COR-L47 (cell line): ENCODE measurements at places on chromosomes 7 and 10.

DNA sequence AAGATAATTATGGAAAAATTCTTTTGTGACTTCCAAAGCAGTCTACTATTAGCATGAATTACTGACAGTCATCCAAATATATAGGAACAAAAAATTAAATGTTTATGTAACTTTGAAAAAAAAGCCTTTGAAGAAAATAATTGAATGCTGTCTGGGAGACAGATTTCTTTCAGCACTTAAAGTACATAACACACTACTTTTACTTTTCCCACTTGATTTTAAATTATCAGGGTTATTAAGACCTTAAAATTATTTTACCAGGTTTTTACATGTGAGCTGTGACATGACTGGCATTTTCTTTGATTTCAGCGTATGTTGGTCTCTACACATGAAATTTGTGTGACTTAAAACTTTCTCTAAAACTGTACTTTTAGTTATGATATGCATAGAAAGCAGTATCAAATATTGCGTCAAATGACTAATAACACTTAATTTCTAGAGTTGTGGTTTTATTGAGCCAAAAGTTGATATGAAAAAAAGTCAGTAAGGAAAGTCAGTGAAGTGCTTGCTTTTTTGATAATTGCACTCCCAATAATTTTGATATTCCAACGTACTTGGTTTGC is 3.1 kb downstream of the PTEN start:
- DNase-seq = no peak

GRCh38 chr7:105661625-105662024 is 80.3 kb upstream of the EFCAB10 start:
- no peak for DNase-seq

DNA sequence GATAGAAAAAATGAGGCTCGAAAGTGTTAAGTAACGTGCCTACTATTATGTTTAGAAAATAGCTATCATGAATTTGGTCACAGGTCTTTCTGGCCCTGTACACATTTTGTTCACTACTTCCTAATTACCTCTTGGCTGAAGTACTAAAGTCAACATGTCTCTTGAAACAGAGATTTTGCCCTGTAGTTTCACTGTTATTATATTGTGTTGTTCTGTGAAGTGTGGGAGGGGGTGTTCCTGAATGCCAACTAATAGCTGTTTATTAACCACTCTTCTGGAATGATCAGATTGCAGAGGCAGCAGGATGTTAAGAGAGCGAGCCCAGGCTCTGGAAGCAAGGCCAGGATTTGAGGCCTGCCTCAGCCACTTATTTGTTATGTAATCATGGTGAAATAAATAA is 72.1 kb downstream of the RNF133 start:
- DNase-seq = peak; percentile 56

- no peak for DNase-seq
Measured at GRCh38 chr10:4003348-4003973, 218.5 kb upstream of the KLF6 start.

DNA sequence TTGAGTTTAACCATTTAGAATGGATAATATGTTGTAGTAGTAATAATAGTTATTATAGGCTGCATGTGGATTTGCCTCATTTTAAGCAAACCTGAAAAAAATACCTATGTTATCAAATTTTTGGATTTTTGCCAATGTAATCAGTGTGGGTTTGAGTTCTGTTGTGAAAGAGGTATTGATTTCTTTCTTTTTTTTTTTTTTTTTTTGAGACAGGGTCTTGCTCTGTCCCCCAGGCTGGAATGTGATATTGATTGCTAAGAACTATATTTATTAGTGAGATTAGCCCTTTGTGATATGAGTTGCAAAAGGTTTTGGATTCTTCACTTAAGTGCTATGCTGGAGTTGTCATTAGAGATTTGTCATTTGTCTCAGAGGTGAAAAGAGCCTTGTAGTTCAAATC is 124.4 kb downstream of the ST7 start:
- peak; percentile 27 for DNase-seq

DNA sequence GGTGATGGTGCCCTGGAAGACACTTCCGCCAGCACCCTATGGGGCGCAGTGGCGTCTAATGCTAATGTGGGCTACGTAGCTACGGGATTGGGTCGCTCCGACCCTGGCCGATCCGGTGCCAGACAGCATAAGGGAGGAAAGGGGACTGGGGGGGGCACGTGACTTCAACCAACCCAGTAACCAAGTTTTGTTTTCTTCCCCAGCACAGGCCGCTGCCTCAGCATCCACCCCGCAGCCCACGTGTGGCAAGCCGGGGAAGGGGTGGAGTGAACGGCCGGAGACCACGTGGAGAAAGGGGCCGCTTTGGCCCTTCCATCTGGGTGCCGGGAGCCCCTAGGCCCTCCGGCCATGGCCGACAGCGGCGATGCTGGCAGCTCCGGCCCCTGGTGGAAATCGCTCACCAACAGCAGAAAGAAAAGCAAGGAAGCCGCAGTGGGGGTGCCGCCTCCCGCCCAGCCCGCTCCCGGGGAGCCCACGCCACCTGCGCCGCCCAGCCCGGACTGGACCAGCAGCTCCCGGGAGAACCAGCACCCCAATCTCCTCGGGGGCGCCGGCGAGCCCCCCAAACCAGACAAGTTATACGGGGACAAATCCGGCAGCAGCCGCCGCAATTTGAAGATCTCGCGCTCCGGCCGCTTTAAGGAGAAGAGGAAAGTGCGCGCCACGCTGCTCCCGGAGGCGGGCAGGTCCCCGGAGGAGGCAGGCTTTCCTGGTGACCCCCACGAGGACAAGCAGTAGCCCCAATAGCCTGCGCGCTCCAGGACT is 2.5 kb downstream of the PRR15 start:
- no peak for DNase-seq

GRCh38 chr10:87740254-87740655 is 77.8 kb downstream of the ATAD1 start:
- DNase-seq = no peak

- DNase-seq = no peak
Measured at GRCh38 chr10:3911713-3912442, 126.9 kb upstream of the KLF6 start.

- no peak for DNase-seq
Measured at GRCh38 chr7:50656141-50656895, 91.1 kb upstream of the DDC start.

GRCh38 chr7:123769371-123769770 is 20.6 kb upstream of the WASL start:
- DNase-seq = no peak

- DNase-seq = no peak
Measured at GRCh38 chr10:130924138-130924819, 387.2 kb downstream of the TCERG1L start.

DNA sequence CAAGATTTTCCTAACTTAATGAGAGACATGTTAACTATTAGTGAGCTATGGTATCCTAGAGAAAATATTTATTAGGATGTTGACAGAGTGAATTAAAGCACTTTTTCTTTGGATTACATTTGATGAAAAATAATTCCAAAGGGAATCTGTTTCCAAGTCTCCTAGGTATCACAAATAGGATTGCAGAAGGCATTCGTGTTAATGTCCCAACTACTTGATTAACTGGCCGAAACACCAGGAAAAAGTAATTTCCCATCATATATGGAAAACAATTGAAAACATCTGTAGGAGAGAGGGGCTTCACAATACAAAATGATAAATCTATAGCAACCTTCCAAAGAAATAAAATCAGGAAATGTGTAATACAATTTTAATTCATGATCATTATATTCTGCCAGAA is 406.7 kb downstream of the PARD3 start:
- DNase-seq = no peak

DNA sequence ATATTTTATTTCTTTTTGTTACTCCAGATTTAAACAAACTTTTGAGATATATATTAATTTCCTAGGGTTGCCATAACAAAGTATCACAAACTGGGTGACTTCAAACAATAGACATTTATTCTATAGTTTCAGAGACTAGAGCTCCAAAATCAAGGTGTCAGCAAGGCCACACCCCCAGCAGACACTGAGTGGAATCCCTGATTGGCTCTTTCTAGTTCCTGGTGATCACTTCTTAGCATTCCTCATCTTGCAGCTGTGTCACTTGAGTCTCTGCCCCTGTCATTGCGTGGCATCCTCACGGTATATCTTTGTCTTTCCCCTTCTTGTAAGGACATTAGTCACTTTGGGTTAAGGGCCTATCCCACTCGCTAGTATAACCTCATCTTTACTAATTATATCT is 7.6 kb upstream of the SLC26A3 start:
- no peak for DNase-seq

GRCh38 chr7:111363099-111363498 is 199.2 kb downstream of the IMMP2L start:
- no peak for DNase-seq

DNA sequence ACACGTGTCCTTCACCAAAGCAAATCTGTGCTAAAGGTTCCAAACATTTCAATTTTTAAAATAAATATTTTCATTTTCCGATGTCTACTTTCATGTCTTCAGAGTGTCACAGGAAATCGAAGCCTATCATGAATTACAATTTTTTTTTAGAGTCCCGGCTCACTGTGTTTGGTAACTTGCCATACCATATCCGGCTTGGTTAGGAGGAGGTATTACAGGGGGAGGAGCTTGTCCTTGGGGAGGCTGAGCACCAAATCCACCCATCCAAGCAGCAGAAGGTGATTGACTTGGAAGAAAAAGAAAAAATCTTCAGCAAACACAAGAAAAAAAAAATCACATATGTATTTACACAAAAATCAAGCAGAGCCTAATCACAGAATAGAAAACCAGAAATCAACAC is 21.3 kb downstream of the TIAL1 start:
- no peak for DNase-seq

DNA sequence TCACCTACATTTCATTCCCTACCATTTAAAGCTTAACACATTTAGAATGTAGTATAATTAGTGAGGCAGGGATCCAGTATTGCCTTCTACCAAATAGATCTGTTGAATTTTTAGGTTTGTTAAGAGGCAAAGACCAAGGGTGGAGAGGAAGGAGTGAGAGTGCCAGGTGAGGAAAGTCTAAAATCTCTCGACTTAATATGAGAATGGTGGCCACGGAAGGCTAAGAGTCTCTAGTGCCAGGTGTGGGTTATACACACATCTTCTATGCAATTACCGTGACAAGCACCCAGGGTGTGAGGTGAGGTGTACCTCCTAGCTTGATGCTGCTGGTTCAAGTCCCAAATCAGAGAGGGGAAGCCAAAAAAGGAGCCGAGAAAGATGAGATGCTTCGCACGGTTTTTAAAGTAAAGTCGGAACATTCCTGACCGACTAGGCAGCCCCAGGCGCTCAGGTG is 439 bp downstream of the IQUB start:
- DNase-seq = no peak

DNA sequence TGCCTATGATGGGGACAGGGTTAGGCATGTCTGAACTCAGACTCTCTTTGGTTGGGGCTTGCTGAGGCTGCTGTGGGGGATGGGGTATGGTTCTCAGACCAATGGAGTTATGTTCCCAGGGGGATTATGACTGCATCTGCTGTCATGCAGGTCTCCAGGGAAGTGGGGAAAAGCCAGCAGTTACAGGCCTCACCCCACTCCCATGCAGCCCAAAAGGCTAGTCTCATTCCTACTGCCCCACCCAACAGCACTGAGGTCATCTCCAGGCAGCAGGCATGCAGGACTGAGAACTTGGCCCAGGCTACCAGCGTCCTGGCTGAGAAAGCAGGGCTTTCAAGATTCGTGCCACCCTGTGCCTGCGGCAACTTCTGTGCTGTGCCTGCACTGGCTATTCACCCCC is 373.3 kb downstream of the HTR7 start:
- no peak for DNase-seq

DNA sequence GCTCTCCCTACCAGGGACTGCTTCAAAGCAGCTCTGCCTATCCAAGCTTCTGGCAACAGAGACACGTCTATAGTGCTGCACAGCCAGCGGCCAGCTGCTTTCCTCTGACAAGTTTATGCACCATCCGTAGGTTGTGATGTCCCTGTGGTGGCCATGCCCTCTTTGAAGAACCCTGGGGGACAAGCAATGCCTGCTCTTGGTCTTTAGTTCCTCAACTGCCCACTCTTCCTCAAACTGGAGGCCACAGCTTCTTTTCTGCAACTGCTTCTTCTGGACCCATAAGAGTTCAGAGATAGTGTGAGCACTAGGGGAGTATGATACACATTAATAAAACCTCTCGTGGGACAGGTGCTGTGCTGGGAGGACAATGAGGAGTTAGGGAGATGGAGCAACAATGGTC is 164.9 kb downstream of the ELMO1 start:
- DNase-seq = no peak

GRCh38 chr7:138876326-138876725 is 78.3 kb upstream of the ATP6V0A4 start:
- DNase-seq = no peak

- DNase-seq = no peak
Measured at GRCh38 chr10:82918022-82918421, 1043.0 kb downstream of the NRG3 start.

DNA sequence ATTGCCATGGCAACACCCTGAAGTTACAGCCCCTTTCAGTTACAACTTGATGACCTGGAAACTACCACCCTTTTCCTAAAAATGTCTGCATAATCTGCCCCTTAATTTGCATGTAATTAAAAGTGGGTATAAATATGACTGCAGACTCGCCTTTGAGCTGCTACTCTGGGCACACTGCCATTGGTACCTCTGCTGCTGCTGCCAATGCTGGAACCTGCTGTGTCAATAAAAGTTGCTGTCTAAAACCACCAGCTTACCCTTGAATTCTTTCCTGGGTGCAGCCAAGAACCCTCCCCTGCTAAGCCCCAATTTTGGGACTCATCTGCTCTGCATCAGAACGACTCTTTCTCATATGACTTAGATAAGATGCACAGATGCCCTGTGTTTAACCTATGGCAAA is 10.2 kb upstream of the FRA10AC1 start:
- DNase-seq = no peak

GRCh38 chr10:84138478-84139125 is 707 bp upstream of the GHITM start:
- no peak for DNase-seq

GRCh38 chr10:78865931-78866717 is 202.6 kb upstream of the ZMIZ1 start:
- no peak for DNase-seq

DNA sequence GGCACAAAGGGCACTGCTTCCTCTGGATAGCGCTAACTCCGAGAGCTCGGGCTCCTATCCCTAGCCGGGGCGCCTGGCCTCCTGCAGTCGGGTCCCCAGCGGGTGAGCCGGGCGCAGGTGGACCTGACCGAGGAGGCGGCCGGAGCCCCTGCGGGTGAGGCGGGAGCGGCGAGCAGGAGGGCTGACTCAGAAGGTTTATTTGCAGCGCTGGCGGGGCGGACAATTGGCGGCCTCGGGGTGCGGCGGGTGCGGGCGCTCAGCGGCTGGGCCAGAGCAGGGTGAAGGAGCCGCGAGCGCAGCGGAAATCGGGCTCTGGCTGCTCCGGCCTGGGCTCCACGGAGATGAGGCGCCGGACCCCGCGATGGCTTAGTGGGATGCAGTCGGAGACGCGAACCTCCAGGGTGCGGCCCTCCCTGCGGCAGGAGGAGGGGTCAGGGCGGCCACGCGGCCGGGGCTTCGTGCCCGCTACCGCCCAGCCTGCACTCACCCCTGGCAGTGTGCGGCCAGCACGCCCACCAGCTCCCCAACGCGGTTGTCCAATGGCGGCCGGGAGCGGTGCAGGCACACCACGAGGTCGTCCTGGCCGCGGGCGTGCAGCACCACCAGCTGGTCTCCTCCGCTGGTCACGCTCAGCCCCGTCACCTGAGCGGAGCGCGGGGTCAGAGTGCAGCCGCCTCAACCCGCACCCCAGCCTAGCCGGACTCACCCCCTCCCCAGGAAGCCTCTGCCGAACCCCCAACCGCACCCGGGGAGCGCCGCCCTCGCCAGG is 16.1 kb downstream of the MYO1G start:
- DNase-seq = no peak

GRCh38 chr7:141221007-141221612 is 147.2 kb downstream of the TMEM178B start:
- DNase-seq = no peak

- DNase-seq = peak; percentile 12
Measured at GRCh38 chr7:85750454-85750949, 563.6 kb upstream of the SEMA3D start.
